ENCODE measurements at places on chromosomes 4 and X. TPM values are rescaled to one million over a fixed set of nuclear protein-coding genes. Genes with fewer than 3 reads are reported as not detected.

DNA sequence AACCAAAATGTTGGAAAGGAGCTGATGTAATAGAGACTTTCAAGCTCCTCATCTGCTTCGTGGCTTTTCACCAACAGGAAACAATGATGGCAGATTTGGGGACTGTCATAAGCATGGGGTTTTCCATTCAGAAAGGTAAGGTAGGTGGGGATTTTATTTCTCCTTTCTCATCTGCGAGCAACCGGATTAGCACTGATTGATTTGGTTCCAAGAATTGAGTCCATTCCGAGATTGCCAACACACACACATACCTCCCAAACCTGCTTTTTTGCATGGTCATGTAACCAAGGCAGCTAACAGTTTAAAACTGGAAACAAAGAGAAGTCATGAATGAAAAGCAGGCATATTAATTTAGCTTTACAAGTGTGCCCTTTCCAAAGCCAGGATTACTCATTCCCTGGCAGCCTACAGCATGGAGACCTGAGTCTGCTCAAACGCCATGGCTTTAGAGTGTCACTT lies 63.0 kb upstream of the LNX1 start:
- no peak for DNase-seq
- H3K4me1 ChIP-seq, result peaks cover 25% of the 10 kb centered on the region
- H3K36me3 ChIP-seq, result no peaks in the 10 kb centered on the region
- H3K27me3 ChIP-seq, result no peaks in the 10 kb centered on the region
- no peak overlapping the region for H3K4me3 ChIP-seq

The AKAP14 gene
- not detected for total RNA-seq

The USP17L20 gene
- not detected for total RNA-seq

DNA sequence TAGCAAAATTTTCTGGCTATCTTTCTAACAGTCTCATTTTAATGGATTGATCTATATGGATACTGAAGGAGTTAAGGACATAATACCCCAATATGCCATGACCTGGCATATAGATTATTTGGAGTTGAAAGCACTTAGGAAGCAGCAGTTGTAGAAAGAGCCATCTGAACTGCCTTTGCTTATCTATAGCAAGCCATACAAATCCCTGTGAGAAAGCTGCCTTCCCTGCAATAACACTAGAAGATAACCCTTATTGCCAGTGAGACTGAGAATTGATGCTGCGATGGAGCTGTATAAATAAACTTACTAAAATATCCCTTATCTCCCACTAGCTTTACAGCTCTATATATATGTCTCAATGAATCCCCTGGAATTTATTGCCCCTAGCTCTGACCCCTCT lies 346.3 kb downstream of the TECRL start:
- no peak for DNase-seq
- no peaks in the 10 kb centered on the region for H3K27me3 ChIP-seq
- H3K27ac ChIP-seq, result no peak overlapping the region
- no peaks in the 10 kb centered on the region for H3K36me3 ChIP-seq
- H3K4me1 ChIP-seq, result no peaks in the 10 kb centered on the region

GRCh38 chrX:25534091-25534490 lies 518.3 kb upstream of the ARX start:
- H3K27me3 ChIP-seq, result no peaks in the 10 kb centered on the region
- H3K4me3 ChIP-seq, result no peak overlapping the region
- H3K27ac ChIP-seq, result no peak overlapping the region
- DNase-seq, result no peak
- H3K36me3 ChIP-seq, result no peaks in the 10 kb centered on the region

DNA sequence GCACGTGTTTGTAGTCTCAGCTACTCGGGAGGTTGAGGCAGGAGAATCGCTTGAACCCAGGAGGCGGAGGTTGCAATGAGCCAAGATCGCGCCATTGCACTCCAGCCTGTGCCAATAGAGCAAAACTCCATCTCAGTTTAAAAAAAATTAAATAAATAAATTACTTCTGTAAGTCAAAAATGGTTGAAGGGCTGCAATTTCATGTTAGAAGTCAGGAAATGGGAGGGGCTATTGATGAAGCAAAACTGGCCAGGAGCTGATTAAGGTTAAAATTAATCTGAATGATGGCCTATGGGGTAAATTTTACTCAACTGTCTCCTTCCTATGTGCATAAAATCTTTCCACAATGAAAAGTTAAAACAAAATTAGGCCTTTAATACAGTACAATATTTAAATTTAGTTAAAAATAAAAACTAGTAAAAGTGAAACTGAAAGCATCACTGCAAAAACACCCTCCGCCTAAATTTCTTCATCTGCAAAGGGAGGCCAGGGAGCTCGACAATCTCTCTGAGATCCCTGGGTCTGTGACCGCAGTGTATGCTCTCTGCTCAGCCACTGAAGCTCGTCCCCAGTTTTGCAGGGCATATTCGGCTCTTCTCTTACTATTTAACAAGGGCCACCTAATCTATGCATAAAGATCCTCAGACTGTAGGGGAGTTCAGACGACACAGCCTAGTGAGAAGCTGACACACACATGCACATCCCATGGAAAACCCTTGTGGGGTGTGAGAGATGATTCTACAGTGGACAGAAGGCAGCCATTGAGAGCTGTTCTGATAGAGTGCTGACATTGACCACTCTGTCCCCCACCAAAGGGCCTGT lies 57.2 kb downstream of the IRF2 start:
- no peaks in the 10 kb centered on the region for H3K27me3 ChIP-seq
- H3K4me1 ChIP-seq, result peaks cover 11% of the 10 kb centered on the region
- DNase-seq, result no peak
- H3K36me3 ChIP-seq, result peaks cover 11% of the 10 kb centered on the region

The SPACA5 gene
- not detected for total RNA-seq

The UBA1 gene
- total RNA-seq, result 234 TPM

GRCh38 chrX:133513123-133513522 lies 97.8 kb upstream of the GPC4 start:
- H3K4me3 ChIP-seq, result no peak overlapping the region
- H3K27ac ChIP-seq, result no peak overlapping the region
- no peaks in the 10 kb centered on the region for H3K36me3 ChIP-seq
- no peak for DNase-seq

- DNase-seq, result no peak
- H3K4me1 ChIP-seq, result no peaks in the 10 kb centered on the region
- no peak overlapping the region for H3K27ac ChIP-seq
- no peak overlapping the region for H3K4me3 ChIP-seq
- H3K27me3 ChIP-seq, result no peaks in the 10 kb centered on the region
Measured at GRCh38 chr4:41865981-41866798, 69.0 kb upstream of the TMEM33 start.

- no peak overlapping the region for H3K4me3 ChIP-seq
- no peaks in the 10 kb centered on the region for H3K4me1 ChIP-seq
- DNase-seq, result no peak
- H3K27ac ChIP-seq, result no peak overlapping the region
Measured at GRCh38 chr4:4838051-4838935, 21.2 kb upstream of the MSX1 start.

DNA sequence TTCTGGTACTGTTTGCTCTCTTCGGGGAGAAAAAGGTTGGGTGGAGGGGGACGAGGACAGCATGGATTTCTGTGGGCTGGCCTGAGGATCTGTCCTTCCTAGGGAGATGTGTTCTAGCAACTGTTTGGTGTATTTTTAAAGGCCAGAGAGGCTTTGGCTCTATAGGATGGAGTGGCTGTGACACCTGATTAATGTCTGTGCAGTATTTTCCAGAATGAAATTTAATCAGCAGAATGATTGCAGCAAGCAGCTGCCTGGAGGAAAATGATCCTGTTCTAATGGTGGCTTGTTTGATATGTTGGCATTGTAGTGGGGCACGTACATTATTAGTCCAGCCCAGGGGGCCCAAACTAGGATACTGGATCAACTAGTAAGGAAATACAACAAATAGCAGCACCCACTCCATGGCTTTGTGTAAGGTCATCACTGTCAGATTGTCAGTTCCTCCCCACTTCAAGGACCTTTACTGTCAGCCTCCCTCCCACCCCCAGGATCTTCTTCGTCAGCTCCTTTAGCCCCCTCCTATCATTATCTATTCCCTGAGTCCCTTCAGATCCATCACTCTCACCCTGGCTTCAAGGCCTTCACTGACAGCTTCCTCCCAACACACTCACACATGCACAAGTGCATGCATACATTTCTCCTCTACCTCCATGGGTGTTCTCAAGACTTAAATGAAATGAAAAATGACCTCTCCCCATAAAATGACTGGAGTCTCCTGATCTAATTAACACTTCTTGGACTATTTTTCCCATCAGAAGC lies 10.4 kb upstream of the TMEM255A start:
- DNase-seq, result no peak
- H3K27me3 ChIP-seq, result no peaks in the 10 kb centered on the region
- H3K4me3 ChIP-seq, result no peak overlapping the region
- no peaks in the 10 kb centered on the region for H3K4me1 ChIP-seq
- H3K27ac ChIP-seq, result no peak overlapping the region
- H3K36me3 ChIP-seq, result no peaks in the 10 kb centered on the region

DNA sequence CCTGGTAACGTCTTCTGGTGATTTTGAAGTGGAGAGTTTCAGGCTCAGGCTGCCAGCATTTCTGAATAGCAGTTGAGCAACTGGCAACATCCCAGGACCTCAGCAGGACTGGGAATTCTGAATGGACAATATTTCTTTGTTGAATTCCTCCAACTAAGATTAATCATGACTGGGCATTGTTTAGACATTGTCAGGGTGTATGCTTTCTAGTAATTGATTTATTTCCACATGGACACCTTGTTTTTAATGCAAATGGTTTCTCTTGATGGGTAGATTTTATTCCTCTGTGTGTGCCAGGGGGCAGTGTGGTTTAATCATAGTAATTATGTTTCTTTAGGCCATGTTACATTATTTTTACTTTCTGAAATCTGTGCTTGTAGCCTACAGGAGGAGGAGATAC lies 1004.7 kb upstream of the LCORL start:
- DNase-seq, result no peak
- H3K4me1 ChIP-seq, result no peaks in the 10 kb centered on the region
- no peaks in the 10 kb centered on the region for H3K27me3 ChIP-seq
- H3K27ac ChIP-seq, result no peak overlapping the region
- no peaks in the 10 kb centered on the region for H3K36me3 ChIP-seq

GRCh38 chr4:101730291-101731117 lies 60.0 kb upstream of the BANK1 start:
- no peaks in the 10 kb centered on the region for H3K4me1 ChIP-seq
- no peaks in the 10 kb centered on the region for H3K36me3 ChIP-seq
- no peaks in the 10 kb centered on the region for H3K27me3 ChIP-seq

GRCh38 chr4:89438102-89438831 lies 130.7 kb upstream of the GPRIN3 start:
- no peaks in the 10 kb centered on the region for H3K36me3 ChIP-seq
- peak; percentile 50 for DNase-seq
- no peaks in the 10 kb centered on the region for H3K27me3 ChIP-seq
- H3K27ac ChIP-seq, result peak overlapping the region; percentile 47

- peaks cover 7% of the 10 kb centered on the region for H3K4me1 ChIP-seq
- H3K27ac ChIP-seq, result no peak overlapping the region
- no peaks in the 10 kb centered on the region for H3K27me3 ChIP-seq
- no peaks in the 10 kb centered on the region for H3K36me3 ChIP-seq
- no peak for DNase-seq
- H3K4me3 ChIP-seq, result no peak overlapping the region
Measured at GRCh38 chrX:136202889-136203288, 48.3 kb downstream of the MAP7D3 start.

GRCh38 chrX:105191878-105192277 lies 28.6 kb downstream of the TEX13A start:
- H3K27ac ChIP-seq, result no peak overlapping the region
- H3K4me3 ChIP-seq, result no peak overlapping the region
- no peaks in the 10 kb centered on the region for H3K27me3 ChIP-seq
- H3K4me1 ChIP-seq, result no peaks in the 10 kb centered on the region
- no peaks in the 10 kb centered on the region for H3K36me3 ChIP-seq

GRCh38 chr4:182644683-182645050 lies 272.5 kb downstream of the DCTD start:
- no peaks in the 10 kb centered on the region for H3K4me1 ChIP-seq
- DNase-seq, result no peak
- no peak overlapping the region for H3K4me3 ChIP-seq
- no peak overlapping the region for H3K27ac ChIP-seq
- H3K27me3 ChIP-seq, result no peaks in the 10 kb centered on the region

DNA sequence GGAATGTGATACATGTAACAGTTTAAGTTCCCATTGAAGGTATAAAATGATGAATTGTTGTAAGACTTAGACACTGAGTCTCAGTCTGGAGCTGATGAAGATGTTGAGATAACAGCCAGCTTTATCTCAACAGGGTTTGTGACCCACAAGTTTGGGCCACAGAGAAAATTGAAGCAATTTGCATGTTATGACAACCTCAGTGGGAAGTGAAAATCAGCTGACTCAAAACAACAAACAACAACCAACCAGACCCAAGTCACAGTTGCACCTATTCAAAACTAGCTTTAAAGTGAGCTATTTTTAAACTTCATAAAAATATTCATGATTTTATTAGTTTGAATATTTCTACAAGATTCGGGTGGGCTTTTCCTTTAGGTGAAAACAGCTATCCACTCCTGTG lies 8.0 kb downstream of the SFRP2 start:
- no peak overlapping the region for H3K27ac ChIP-seq
- DNase-seq, result no peak
- peaks cover 13% of the 10 kb centered on the region for H3K4me1 ChIP-seq
- H3K4me3 ChIP-seq, result no peak overlapping the region
- no peaks in the 10 kb centered on the region for H3K36me3 ChIP-seq

The GAGE12H gene
- total RNA-seq, result not detected

The FDCSP gene
- total RNA-seq, result 2,729 TPM

GRCh38 chr4:110629214-110629754 lies 6.4 kb upstream of the PITX2 start:
- no peaks in the 10 kb centered on the region for H3K4me1 ChIP-seq
- no peak overlapping the region for H3K27ac ChIP-seq
- H3K27me3 ChIP-seq, result no peaks in the 10 kb centered on the region
- DNase-seq, result no peak
- H3K4me3 ChIP-seq, result no peak overlapping the region
- peaks cover 10% of the 10 kb centered on the region for H3K36me3 ChIP-seq

DNA sequence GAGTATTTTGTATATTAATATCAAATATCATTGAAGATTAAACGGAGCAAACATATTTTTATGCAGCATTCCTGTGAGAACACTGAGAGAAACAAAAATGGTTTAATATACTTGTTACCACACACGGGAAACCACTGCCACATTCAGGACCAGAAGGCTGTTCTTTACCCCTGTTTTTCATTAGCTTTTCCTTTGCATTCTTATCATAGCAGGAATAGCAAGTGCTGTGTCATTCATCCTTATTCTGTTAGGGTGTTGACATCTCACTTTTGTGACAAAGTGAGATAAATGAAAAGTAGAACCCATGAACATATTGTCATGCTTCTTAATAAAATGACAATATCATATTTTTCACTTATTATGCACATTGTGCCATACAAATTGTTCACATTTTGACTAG lies 212.4 kb upstream of the NDST4 start:
- no peak overlapping the region for H3K4me3 ChIP-seq
- no peaks in the 10 kb centered on the region for H3K36me3 ChIP-seq
- no peak for DNase-seq
- no peak overlapping the region for H3K27ac ChIP-seq

GRCh38 chrX:57232658-57233360 lies 53.7 kb upstream of the FAAH2 start:
- H3K27ac ChIP-seq, result no peak overlapping the region
- no peaks in the 10 kb centered on the region for H3K27me3 ChIP-seq
- no peak overlapping the region for H3K4me3 ChIP-seq
- no peaks in the 10 kb centered on the region for H3K4me1 ChIP-seq
- H3K36me3 ChIP-seq, result no peaks in the 10 kb centered on the region
- DNase-seq, result no peak

The POU4F2 gene
- total RNA-seq, result not detected
